ENCODE measurements at places on chromosomes 4 and X.

DNA sequence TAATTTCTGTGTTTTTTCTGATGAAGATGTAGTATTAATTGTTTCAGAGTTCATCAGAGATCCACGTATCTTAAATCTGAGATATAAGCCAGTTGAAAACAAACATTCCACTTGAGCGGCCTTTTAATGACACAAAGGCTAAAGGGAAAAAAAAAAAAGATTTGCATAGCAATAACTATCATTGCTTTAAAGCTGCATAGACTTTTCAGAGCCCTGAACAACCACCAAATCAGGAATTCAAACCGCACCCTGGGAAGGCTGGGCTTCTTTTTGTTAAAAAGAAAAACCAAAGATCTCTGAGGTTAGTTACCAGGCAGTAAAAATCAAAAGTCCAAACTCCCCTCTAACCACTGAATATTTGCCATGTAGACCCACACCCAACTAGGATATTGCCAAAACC, 206.0 kb downstream of the HHIP start:
- no peak for DNase-seq

DNA sequence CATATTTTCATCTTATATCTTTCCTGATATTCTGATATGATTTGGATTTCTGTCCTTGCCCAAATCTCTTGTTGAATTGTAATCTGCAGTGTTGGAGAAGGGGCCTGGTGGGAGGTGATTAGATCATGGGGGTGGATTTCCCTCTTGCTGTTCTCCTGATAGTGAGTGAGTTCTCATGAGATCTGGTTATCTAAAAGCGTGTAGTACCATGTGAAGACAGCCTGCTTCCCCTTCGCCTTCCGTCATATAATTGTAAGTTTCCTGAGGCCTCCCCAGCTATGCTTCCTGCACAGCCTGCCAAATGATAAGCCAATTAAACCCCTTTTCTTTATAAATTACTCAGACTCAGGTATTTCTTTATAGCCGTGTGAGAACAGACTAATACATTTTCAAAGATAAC, 77.2 kb downstream of the ANKRD50 start:
- no peak for DNase-seq

DNA sequence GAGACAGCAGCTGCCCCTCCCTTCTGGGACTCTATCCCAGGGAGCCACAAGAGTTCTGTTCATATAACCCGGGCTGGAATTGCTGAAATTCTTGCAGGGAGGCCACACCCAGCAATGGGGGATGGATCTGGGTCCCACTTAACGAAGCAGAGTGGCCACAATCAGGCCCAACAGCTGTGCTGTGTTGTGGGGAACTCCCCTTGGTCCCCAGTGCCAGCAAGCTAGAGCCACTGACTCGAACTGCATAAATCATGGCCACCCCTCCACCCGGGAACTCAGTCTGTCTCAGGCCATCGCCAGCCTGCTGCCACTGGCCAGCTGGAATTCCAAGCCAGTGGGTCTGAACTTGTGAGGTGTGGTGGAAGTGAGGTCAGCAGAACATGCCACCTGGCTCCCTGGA, 111.1 kb downstream of the KLF8 start:
- DNase-seq, result no peak

GRCh38 chrX:110304884-110305283, 13.0 kb downstream of the AMMECR1 start:
- DNase-seq, result no peak

DNA sequence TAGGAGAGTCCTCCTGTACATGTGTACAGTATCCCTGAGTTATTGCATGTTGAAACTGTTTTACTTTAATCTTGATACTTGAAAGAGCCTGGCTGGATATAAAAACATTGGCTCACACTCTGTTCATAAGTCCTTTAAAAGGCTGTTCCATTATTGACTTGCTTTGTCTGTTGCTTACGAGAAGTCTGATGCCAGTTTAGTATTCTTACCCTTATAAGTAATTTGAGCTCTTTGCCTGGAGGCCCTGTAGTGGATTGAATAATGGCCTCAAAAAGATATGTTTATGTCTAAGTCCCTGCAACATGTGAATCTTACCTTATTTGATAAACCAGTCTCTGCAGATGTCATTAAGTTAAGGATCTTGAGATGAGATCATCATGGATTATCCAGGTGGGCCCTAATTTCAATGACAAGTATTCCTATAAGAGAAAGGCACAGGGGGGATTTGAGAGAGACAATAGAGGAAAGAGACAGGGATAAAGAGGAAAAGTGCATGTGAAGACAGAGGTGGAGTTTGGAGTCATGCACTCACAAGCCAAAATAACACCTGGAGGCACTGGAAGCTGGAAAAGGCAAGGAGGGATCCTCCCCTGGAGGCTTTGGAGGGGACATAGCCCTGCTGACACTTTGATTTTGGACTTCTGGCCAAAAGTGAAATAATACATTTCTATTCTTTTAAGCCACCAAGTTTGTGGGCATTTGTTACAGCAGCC, 98.1 kb downstream of the IRF2 start:
- DNase-seq, result no peak

GRCh38 chr4:84847978-84848377, 118.5 kb downstream of the WDFY3 start:
- DNase-seq, result no peak

DNA sequence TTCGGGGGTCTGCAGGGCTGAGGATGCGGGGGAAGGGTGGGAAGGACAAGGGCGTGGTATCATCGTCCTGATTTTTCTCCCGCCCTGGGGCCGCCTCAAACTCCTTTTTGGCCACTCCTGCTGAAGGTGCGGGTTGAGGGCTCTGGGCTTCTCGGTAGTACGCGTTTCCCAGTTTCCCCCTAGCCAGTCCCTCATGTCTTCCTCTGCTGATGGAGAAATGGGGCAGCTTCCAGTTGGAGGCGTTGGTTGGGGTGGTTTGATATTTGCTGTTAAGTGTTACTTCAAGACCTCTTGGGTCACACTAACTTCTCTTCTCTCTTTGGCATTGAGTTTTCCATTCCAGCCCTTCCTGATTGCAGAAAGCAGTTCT, 482 bp downstream of the GSTCD start:
- no peak for DNase-seq
